AG08396 (cell line): ENCODE measurements at places on chromosomes 4 and X.

DNA sequence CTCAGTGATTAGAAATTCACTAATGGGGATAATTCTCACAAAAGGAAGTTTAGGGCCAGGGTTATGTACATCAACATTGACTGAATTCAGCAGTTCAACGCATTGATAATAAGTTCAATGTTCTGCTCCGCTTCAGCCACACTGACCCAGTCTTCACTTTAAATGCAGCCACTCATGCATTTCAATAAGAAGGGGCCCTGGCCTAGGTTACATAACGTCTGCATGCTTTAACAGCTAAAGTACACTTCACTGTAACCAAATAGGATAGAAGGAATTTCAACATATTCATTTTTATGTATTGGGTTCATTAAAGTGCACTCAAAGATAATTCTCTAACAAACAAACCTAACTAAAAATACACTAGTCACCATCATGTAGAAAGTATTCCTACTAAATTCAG is 12.8 kb upstream of the TSPAN7 start:
- DNase-seq = no peak

DNA sequence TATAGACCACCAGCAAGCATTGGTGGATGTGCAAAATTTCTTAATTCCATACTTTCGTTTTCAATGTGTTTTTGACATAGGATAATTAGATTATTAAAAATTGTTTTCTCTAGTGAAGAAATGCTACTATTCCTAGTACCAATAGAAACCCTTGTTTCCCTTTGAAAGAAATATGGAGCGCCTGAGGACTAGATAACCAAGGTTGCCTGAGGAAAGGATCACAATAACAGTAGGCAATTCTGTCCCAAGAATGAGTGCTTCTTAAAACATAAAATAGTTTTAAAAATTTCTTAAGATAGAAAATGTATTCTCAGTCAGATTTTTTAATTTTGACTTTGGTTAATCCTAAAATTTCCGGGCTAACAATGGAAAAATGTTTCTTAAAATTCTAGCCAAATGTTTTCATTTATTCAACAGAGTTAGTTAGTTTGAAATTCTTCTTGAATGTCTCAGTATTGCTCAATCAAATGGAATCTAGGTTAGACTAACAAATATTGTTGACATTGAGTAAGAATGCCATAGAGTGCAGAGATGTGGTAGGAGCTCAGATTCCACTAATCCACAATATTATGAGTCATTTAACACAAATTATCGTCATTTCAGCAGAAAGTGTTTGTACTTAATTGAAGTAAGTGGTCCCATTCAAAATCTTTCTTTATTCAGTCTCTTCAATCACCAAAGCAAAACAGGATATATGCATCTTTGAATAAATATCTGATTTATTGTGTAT is 666.0 kb downstream of the GRID2 start:
- peak; percentile 46 for DNase-seq

DNA sequence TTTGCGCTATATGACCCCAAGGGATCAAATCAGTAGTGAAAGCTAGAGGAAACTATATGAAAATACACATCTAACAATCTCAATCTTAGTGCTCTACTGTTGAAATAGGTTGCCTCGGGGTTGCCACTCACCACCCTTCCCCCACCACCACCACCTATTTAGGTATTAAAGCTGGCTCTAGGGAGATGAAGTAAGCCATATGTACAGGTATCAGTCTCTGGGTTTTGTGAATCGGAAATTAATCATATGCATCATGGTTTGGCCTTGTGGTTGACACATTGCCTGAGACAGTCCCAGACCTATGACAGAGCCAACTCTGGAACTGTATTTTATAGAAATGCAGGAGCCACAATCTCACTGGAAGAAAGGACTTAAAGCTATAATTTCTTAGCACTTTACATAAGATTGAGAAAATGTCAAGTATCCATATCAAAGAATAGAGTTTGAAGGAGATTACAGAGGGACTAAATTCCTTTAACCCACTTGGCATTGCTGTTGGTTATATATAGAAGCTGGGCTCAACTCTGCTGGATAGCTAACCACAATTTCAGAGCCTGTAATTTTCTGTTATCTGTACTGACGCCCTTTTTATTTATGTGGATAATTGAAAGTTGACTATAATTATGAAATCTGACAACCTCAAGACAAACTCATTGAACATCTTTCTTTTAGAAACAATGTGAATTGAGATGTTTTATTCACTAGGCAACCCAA is 26.7 kb upstream of the BMP2K start:
- no peak for DNase-seq

GRCh38 chrX:130339408-130340222 is at the start of gene SLC25A14:
Gene SLC25A14, plus strand, starts transcription at chrX:130339919. Its CDS starts 360 bp downstream, at chrX:130340279.
- peak; percentile 76 for DNase-seq
